Activated CD4-positive, alpha-beta T cell treated with anti-CD3 and anti-CD28 coated beads, Interleukin-2, amount 50 U/mL, for 48 hours (primary cell): ENCODE measurements at places on chromosomes 7 and 10.

- no peak for DNase-seq
Measured at GRCh38 chr10:24642921-24643678, 80.6 kb downstream of the ARHGAP21 start.

GRCh38 chr10:78684947-78685346 lies 383.8 kb upstream of the ZMIZ1 start:
- no peak for DNase-seq

DNA sequence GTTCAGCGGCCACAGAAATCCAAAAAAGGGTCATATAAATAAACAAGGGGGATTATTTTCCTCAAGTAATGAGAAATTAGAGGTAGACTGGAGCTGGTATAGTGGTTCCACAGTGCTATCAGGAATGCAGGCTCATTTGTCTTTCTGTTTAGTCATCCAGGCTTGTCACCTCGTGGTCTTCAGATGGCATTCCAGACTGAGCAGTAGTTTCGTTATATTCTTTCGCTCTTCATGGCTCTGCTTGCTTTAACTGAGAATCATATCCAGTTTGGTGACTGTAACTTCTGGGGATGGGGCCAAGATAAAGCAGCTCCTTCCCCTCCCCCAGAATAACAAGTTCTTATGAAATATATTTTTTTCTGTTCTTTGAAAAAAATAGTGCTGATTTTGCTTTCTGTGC lies 9.5 kb downstream of the ANKIB1 start:
- no peak for DNase-seq

- no peak for DNase-seq
Measured at GRCh38 chr7:3482147-3482921, 181.3 kb downstream of the SDK1 start.

- no peak for DNase-seq
Measured at GRCh38 chr7:90984692-90985091, 279.5 kb upstream of the FZD1 start.
